ENCODE measurements at places on chromosomes 1 and 21. TPM values are rescaled to one million over a fixed set of nuclear protein-coding genes. Genes with fewer than 3 reads are reported as not detected.

Gene FAM110D
- 3.4 TPM for polyA plus RNA-seq

Gene ITGB2
- polyA plus RNA-seq = 128 TPM

Gene LCE1C
- not detected for polyA plus RNA-seq

Gene SCNM1
- polyA plus RNA-seq = 50.7 TPM

- H3K27me3 ChIP-seq = no peaks in the 10 kb centered on the region
- no peak overlapping the region for H3K27ac ChIP-seq
- H3K4me1 ChIP-seq = no peaks in the 10 kb centered on the region
- H3K4me3 ChIP-seq = no peak overlapping the region
These were observed 56.7 kb downstream of the CAMK2N1 start for GRCh38 chr1:20429296-20429695.

GRCh38 chr1:240999826-241000225, 357.2 kb downstream of the RGS7 start:
- no peaks in the 10 kb centered on the region for H3K36me3 ChIP-seq
- H3K27ac ChIP-seq = no peak overlapping the region
- no peaks in the 10 kb centered on the region for H3K4me1 ChIP-seq
- H3K4me3 ChIP-seq = no peak overlapping the region
- DNase-seq = no peak

GRCh38 chr21:38853421-38853919, 47.7 kb downstream of the ETS2 start:
- H3K27me3 ChIP-seq = no peaks in the 10 kb centered on the region
- no peak overlapping the region for H3K27ac ChIP-seq

DNA sequence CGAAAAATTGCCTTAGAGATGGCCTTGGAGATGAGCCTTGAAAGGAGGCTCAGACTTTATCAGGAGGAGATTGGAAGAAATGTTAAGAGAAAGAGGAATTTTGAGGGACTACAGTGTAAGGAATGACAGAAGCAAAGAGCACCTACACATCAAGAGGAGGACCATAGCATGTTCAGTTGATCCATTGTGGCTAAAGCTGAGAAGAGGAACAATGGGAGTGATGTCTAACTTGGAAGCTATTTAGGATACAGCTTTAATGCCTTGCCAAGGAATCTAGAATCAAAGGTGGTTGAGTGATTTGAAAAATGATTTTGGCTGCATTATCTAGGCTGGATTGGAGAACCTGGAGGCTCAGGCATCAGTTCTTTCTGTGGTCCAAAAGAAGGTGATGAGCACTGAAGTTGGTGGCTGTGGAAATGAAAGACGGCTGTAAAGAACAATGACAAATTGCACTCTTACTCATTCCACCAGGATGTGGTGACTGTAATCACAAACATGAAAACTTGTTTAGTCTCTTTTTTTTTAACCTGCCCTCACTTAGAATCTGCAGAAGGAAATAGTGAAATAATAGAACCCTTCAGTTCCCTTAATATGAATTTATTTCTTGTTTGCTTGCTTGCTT, 11.3 kb downstream of the FAM20B start:
- DNase-seq = no peak
- no peaks in the 10 kb centered on the region for H3K27me3 ChIP-seq
- H3K27ac ChIP-seq = no peak overlapping the region
- H3K4me1 ChIP-seq = peaks cover 32% of the 10 kb centered on the region
- H3K4me3 ChIP-seq = no peak overlapping the region

- H3K36me3 ChIP-seq = no peaks in the 10 kb centered on the region
- H3K27ac ChIP-seq = no peak overlapping the region
- H3K27me3 ChIP-seq = no peaks in the 10 kb centered on the region
- H3K4me3 ChIP-seq = no peak overlapping the region
These were observed 153.5 kb upstream of the CSF3R start for GRCh38 chr1:36636206-36636605.

- peaks cover 28% of the 10 kb centered on the region for H3K4me1 ChIP-seq
- DNase-seq = no peak
- no peak overlapping the region for H3K4me3 ChIP-seq
- no peak overlapping the region for H3K27ac ChIP-seq
- H3K27me3 ChIP-seq = no peaks in the 10 kb centered on the region
- H3K36me3 ChIP-seq = no peaks in the 10 kb centered on the region
These were observed 30.5 kb downstream of the CAMTA1 start for GRCh38 chr1:6815726-6816125.

- H3K27me3 ChIP-seq = no peaks in the 10 kb centered on the region
- H3K27ac ChIP-seq = no peak overlapping the region
- no peak overlapping the region for H3K4me3 ChIP-seq
- peaks cover 3% of the 10 kb centered on the region for H3K36me3 ChIP-seq
- H3K4me1 ChIP-seq = no peaks in the 10 kb centered on the region
These were observed 82.2 kb downstream of the ARHGEF10L start for GRCh38 chr1:17621691-17622090.

DNA sequence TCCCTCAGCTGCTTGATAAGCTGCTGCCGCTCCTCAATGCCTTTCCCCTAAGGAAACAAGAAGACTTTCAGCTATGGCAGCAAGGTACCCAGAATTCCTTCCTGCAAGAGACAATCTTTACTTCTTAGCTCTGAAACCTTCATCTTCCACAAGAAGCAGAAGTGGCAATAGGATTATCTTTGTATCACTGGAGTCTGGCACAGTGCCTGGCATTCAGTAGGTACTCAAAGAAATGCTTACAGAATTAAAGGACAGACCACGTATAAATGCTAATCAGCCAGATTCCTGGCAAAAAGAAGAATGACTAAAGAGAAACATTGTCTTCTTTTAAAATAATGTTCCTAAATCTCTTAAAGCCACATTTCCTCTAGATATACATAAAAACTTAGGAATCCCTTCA, 43.7 kb downstream of the SLC27A3 start:
- no peak overlapping the region for H3K27ac ChIP-seq
- H3K4me1 ChIP-seq = no peaks in the 10 kb centered on the region
- no peak for DNase-seq
- no peak overlapping the region for H3K4me3 ChIP-seq
- H3K36me3 ChIP-seq = peaks cover 20% of the 10 kb centered on the region
- H3K27me3 ChIP-seq = no peaks in the 10 kb centered on the region

GRCh38 chr1:212301580-212301979, 16.4 kb downstream of the PPP2R5A start:
- no peak overlapping the region for H3K4me3 ChIP-seq
- no peaks in the 10 kb centered on the region for H3K4me1 ChIP-seq
- no peaks in the 10 kb centered on the region for H3K27me3 ChIP-seq
- no peak overlapping the region for H3K27ac ChIP-seq
